ENCODE measurements at places on chromosomes 12 and 14. TPM values are rescaled to one million over a fixed set of nuclear protein-coding genes. Genes with fewer than 3 reads are reported as not detected.

The NFE2 gene
- polyA plus RNA-seq: 5.4 TPM

The GPATCH2L gene
- 25.6 TPM for polyA plus RNA-seq

The BDKRB1 gene
- polyA plus RNA-seq: 0.74 TPM

DNA sequence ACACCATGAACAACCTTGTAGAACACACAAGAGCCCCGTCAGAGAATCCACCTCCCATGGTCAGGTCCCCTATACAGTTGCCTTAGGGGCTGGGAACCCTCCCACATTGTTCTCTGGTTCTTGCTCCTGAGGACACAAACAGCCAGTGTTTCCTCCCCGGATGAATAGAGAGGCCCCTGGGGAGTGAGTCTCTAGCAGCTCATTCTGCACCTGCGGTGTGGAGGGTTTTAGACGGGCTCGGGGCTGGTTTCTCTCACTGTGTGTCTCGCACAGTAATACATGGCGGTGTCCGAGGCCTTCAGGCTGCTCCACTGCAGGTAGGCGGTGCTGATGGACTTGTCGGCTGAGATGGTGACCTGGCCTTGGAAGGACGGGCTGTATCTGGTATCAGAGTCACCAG lies 1052.1 kb downstream of the TMEM121 start:
- DNase-seq: no peak

DNA sequence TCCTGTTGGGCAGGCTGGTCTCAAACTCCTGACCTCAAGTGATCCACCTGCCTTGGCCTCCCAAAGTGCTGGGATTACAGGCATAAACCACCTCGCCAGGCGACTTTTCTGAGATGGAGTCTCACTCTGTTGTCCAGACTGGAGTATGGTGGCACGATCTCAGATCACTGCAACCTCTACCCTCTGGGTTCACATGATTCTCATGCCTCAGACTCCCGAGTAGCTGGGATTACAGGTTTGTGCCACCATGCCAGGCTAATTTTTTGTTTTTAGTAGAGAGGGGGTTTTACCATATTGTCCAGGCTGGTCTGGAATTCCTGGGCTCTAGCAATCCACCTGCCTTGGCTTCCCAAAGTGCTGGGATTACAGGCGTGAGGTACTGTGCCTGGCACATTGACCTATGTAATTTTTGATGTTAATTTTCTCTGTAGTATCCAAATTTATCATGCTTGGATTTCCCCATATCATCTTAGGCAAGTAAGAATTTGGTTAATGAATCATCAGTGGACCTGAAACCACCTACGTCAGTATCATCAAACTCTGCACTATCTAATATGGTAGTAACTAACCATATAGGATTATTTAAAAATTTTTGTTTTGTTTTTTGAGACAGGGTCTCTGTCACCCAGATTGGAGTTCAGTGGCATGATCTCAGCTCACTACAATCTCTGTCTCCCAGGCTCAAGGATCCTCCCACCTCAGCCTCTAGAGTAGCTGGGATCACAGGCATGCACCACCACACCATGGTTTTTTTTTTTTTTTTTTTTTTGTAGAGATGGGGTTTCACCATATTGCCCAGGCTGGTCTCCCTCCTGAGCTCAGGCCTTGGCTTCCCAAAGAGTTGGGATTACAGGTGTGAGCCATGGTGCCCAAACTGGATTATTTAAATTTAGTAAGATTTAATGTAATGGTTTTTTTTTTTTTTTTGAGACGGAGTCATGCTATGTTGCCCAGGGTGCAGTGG lies 11.9 kb upstream of the ATP5F1B start:
- DNase-seq: no peak

DNA sequence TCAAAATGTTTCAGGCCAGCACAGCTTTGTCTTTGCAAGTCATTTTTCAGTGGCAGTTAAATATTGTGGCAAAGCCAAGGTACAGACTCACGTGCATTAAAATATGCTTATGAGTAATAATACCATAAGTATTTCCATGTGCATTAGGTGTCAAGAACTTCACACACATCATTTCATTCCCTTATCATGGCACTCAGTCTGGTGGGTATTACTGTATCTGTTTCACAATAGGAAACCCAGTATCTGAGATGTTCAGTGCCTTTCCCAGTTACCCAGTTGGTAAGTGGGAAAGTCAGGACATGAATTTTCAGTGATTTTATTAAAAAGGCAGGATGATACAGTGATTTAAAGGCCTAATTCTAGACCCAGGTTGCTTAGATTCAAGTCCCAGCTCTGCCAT lies 52.9 kb downstream of the IFNG start:
- no peak for DNase-seq

DNA sequence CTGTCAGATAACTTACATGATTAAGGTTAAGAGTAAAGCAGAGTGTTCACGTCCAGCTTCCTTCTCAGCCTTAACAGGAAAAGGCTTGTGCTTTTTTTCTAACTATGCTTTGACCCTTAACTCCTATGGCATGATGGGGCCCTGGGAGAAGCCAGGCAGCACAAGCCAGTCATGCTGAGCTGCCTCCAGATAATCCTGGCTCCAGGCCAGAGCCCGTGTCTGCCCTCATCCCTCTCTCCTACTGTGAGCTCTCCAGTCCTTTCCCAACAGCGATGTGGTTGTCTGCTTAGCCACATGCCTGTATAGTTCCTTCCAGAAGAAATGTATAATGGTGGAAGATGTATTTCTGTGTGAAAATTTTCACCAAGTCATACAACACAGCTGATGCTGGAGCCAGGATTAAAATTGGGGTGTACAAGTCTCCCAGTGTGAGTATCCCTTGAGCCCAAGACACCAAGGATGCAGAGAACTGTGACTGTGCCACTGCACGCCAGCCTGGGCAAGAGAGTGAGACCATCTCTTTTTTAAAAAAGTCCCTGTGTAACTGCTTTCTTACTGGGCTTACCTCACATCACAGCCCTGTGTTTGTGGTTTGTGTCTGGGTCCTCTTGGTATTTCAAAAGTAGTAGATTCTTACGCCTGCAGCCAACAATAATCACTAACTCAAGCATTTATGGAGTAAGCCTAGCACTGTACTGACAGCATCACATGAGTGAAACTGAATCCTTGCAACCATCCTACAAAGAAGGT lies 7.9 kb upstream of the ITFG2 start:
- no peak for DNase-seq

DNA sequence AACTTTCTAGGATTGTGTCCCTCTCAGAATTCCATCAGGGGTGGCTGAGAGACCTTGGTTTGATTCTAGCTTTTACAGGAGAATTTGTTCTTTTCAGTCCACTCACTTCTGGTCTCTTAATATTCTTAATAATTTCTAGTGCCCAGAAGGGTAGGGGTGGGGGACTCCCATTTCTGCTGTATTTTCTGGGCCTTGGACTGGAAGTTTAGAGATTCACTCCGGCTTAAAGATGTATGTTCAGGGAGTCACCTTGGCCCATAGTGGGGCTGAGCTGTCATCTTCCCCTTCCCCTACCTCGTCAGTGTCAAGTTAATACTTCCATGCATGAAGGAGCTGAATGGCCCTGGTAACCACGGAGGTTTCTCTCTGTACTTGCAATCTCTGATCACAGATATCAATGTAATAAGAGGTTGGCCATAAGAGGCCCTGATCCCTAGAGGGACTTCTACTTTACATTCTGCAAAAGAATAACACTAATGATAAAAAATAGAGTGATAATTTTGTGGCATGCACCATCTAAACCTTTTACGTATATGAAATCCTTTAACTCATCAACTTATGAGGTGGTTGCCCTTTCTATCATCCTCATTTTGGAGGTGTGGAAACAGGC lies 6.7 kb downstream of the KRT81 start:
- DNase-seq: no peak

DNA sequence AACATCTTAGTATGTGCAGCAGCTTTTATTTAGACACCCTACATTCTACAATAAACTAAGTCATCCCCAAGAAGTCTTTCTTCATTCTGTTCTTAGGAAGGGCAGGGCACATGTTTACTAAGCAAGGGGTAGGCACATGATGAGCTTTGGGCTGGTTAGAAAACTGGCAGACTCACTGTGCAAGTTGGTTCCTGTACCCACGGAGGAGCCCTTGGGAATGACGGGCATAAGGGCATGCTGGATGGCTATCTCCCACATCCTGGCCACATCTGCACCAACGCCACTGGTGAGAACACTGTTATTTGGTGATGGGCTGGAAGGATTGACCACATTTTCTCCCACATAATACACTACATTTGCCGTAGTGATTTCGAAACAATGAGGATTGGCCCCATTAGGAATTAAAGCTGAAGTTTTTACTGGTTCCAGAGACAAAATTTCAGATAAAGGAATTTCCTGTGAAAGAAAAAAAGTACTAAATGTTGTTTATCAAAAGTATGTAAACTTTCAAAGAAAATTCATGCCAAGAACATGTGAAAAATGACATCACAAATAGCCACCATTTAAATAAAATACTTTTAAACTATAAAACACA lies 297.0 kb downstream of the PRKD1 start:
- DNase-seq: no peak
